ENCODE measurements at places on chromosomes 16 and 17. TPM values are rescaled to one million over a fixed set of nuclear protein-coding genes. Genes with fewer than 3 reads are reported as not detected.
A peak's percentile ranks its signal among the peaks of the same experiment; 100 is the strongest.

DNA sequence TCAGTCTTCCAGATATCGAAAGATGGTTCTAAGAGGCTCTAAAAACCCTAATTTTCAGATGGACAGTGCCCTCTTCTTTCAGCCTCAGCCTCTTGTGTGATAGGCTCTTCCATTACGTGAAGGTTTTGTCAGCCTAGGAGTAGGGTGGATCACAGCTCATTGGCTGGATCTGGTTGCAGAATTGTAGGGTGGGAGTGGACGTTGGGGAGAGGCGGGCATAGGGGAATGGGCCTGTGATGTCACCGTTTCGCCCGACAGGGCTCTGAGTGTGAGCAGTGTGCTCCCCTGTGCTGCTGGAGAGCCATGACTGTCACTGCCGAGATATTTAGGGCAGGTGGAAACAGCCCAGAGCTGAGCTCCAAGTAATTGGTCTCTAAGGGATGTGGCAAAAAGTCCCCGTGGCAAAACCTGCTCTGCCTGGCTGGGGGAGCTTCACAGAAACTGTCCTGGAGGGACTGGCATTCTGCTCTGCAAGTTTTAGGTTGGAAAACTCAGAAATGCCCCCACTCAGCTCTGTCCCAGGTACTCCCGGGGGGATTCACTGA is 6.2 kb upstream of the WFIKKN1 start:
- no peak for DNase-seq

Gene CLEC3A
- not detected for total RNA-seq

- peak; percentile 92 for DNase-seq
Observed at GRCh38 chr16:86012221-86012620, 113.3 kb downstream of the IRF8 start.

DNA sequence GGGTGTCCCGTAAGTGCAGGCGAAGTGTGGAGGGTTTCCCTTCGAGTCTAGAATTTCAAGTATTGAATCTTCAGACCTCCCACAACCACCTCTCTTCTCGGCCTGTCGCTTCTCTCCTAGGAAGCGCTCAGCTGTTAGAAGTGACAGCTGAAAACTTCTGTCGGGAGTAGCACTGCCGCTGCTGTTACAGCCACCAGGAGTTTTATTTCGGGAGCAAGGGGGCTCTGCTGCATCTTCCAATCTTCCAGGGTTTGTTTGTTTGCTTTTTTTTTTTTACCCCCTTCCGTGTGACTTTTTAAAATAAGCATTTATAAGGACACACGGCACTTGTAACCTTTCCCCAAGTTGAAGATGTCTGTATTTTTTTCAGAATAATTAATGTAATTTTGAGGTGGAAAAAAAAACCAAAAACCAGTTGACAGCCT is 767 bp downstream of the RPS6KB1 start:
- DNase-seq: peak; percentile 36

DNA sequence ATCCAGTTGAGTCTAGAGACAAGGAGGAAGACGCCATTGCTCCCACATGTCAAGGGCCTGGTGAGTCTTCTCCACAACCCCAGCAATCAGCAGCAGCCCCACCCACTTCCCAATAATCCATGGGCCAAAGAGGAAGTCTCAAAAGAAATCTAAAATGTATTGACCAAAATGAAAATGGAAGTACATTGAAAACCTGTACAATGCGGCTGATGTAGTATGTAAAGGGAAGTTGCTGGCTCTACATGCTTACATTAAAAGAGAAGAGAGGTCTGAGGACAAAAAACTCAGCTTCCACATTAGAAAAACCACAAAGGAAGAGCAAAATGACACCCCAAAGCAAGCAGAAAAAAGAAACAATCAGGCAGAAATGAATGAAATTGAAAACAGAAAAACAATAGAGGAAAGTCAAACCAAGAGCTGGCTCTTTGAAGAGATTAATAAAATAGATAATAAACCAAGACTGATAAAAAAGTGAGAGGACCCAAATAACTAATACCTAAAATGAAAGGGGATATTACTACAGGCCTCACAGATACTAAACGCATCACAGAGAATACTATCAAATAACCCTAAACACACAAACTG is 100.6 kb upstream of the METRNL start:
- no peak for DNase-seq

GRCh38 chr16:26668026-26668425 is 398.7 kb upstream of the C16orf82 start:
- no peak for DNase-seq

DNA sequence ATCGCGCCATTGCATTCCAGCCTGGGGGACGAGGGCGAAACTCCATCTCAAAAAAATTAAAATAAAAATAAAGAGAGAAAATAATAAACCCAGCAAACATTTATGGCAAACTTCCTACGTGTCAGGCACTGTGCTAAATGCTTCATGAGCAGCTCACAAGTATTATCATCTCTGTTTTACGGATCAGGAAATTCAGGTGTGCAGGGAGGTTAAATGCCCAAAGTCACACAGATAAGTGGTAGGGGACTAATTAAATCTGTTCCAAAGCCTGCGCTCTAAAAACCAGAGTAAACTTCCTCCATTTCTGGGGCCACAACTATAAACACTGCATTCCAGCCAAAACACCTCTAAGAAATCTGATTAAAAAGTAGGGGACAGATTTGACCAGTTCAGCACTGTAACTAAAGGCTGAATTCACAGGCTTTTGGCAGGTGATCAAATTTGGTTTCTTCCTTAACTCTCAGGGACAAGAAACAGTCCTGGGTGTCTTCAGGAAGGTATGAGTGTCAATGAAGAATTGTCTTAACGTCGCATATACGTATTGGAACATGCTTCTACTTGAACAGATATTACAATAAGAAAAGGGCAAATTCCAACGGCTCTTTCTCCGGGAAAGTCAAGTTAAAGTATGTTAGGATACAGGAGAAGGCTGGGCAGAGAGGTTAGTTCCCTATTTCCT is 996 bp downstream of the STRADA start:
- DNase-seq: peak; percentile 17

- no peak for DNase-seq
Observed at GRCh38 chr16:50160495-50161164, 7.5 kb downstream of the TENT4B start.

- peak; percentile 52 for DNase-seq
Observed at GRCh38 chr17:62592341-62593099, 35.0 kb upstream of the MRC2 start.

DNA sequence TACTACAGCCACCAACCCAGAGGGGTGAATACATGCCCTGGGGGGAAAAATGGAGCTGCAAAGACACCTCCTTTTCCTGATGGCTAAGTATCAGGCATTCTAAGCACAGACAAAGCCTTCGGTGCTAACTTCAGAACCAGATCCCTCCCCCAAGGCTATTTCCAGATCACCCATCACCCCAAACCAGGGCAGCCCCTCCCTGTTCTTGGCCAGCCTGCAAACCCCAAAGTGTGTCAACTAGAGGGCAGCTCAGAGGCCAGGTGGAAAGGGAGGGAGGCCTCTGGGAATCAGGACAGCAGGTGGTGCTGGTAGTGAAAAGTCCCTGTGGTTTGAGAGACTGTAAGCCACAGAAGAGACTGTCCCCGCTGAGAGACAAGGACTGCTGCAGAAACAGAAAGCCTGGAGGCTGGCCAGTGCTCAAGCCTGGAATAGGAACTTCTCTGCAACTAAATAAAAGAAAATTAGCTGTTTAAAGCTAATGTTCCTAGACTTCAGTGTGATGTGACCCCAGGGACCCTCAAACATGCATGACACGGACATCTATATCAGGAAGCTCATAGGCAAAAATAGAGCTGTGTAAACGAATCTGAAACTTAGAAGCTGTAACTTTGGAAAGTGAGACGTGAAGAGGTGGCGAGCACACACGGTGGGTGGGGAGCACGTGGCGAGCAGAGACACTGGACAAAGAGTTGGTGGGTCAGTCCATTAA is 9.1 kb downstream of the TUBG1 start:
- no peak for DNase-seq

DNA sequence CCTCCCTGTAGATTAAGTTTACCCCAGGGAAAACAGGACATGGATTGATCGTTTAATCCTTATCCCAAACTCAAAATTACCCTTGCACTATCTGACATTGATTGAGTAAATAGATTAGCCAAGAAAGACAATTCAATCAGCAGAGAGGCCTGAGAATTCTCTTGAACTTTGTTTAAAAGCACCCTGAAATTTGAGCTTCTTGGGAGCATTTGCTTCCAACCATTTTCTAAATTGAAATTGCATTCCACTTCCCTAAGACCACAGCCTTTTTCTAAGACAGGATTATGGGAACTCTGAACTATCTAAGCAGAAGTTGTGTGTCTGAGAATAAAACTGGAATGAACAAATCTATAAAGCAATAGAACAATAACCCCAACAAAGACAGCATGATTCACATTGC is 76.6 kb upstream of the TNRC6A start:
- DNase-seq: no peak

GRCh38 chr17:72191921-72192799 is 71.3 kb downstream of the SOX9 start:
- no peak for DNase-seq

Gene MATCAP1
- 10.1 TPM for total RNA-seq

Gene TRIM37
- total RNA-seq: 33.3 TPM

Gene NEK8
- total RNA-seq: 1.3 TPM

Gene SEPTIN12
- not detected for total RNA-seq

GRCh38 chr16:15642557-15643047 is 352 bp downstream of the MARF1 start:
- DNase-seq: peak; percentile 63

- DNase-seq: no peak
Observed at GRCh38 chr17:40115101-40115436, 6.7 kb upstream of the MSL1 start.

DNA sequence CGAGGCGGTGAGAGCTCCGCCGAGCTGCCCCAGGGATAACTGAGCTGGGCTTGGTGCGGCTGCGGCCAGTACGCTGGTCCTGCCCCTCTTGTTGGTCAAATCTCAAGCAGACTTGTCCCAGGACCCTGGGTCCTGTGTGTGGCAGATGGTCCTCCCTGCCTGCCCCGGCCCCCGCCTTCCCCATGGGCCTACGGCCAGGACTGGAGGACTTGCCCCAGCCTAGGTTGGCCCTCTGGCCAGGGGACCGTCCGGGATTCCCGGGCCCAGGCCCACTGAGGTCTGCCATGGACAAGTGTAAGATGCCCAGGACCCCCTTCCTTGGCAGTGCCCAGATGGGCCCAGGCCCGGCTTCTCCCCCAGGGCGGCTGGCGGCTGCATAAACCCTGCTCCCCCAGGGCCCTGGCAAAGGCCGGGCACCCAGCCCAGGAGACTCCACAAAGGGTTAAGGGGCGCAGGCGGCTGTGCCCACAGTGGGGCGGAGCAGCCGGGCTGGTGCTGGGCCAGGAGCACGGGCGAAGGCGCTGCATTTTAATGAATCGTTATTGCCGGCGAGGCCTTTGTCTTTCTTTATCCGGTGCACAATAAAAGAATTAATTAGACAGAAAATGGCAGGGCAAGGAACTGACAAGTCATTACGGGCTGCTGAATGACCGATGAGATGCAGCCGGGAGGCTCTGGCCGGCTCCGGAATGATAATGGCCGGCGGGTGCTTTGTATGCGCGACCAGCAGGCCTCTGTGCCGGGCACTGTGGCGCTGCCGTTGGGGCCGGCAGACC is 9.1 kb downstream of the SOX8 start:
- no peak for DNase-seq

GRCh38 chr17:56834380-56835263 is 671 bp downstream of the DGKE start:
- peak; percentile 69 for DNase-seq
